ENCODE measurements at places on chromosomes 4 and X.

DNA sequence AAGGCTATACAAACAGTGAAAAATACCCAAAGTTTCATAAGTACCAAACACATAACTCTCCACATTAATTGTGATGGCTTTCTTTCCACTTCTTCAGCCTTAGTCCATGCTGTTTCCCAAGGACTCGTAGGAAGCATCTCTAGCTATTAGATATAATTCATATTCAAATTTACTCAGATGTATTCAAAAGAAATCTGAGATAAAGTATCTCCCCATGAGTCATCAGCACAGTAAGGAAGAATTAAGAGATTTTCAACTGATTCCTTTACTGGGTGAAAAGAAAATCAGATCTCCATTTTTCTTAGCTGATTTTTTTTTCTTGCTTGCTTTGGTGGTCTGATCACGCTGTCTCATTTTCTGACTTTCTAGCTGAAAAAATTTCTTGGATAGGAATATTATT is 71.7 kb downstream of the MID1 start:
- DNase-seq, result no peak

DNA sequence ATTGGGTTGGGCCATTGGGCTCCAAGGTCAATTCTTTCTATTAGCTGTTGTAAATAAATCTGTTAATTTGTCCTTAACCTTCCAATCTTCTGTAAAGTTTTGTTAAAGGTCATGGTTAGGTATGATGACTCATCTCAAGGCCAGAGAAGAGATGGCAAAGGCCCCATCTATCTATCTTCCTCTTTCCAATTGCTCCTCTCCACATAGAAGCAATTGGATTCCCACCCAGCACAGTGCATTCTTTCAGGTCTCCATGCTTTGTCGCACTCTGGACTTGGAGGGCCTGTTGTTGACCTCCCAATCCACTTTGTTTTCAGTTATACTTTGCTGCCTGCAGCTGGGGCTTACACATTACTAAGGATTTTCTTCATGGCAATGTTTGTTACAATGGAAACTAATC is 118.5 kb downstream of the MFAP3L start:
- no peak for DNase-seq

- DNase-seq, result no peak
Measured at GRCh38 chrX:1012678-1013300, 199.7 kb downstream of the CRLF2 start.

DNA sequence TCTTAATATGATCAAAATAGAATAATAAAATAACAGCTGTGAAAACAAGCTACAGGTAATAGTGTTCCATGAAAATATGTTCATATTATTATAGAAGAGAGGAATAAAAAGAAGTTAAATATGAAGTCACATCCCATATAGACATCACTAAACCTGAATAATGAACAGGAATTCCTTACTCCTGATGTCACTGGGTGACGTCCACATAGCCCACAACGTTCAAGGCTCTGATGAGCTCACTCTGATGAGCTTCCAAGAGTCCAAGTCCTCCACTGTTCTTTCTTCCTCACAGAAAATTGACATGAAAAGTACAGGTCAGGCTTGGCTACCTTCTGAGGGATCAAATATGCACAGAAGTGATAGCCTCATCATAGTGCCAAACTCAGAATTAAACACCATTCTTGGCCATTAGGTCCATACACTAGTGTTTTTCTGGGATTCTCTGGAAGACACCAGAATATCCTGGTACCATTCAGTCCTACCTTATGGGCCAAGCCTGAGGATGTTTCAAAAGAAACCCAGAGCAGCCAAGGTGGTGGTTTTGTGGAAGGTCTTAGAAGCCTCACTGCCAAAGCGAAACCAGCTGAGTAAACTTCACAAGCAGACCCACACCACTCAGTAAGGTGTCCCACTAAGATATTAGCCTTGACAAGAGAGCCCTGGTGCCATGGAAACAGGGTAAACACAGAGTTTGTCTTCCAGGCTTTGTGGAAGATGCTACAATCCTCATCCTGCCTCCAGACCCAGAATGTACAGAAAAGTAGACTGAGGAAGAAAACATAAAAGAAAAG is 138.4 kb upstream of the HHIP start:
- no peak for DNase-seq

DNA sequence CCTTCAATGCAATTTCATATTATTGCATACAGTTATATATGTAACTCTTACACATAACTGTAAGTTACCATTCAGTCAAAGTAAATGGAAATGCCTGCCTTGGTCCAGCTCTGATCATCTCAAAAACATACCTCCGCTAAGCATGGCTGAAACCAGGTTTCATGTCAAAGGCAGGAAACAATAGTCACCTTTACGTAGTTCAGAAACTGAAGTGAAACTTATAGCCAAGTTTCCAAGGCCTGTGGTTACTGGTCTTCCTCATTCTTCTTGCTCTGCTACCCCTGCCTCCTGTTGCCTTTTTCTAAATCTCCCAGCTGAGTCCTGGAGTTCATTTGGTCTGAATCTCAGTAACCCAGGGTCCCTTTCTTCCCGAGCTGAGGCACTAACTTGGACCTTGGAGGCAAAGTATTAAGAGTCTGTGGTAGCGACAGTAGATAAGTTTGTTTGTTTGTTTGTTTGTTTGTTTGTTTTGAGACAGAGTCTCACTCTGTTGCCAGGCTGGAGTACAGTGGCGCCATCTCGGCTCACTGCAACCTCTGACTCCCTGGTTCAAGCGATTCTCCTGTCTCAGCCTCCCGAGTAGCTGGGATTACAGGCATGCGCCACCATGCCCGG is 30.8 kb downstream of the DAPP1 start:
- no peak for DNase-seq

DNA sequence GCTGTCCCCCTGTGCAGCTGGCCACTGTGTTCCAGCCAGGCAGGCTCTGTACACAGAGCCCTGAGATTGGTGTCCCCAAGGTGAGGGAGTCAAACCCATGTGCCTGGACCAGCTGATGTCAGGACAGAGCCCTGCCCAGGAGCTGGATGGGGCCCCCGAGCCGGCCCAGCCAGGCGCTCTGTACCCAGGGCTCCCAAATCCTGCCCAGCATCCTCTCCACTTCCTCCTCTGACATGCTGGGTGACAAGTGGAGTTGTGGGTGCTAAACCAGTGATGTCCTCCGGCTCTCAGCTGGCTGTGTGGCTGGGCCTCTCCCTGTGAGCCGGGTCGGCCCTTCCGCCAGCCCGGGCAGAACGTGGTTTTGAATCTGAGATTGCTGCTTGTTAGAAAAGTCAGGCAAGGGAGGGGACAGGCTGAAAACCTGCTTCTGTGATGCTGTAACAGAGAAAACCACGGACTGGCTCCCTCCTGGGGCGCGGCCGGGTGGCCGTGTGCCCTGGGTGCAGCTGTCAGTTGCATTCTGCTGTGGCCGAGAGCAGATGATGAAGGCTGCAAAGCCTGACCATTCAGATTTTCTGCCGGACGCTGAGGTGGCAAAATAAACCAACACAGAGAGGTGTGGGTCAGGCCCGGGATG is 7.9 kb upstream of the CPLX1 start:
- no peak for DNase-seq

- DNase-seq, result no peak
Measured at GRCh38 chr4:184648313-184649025, 778 bp downstream of the CASP3 start.

GRCh38 chrX:46796574-46797191 is 37.8 kb upstream of the SLC9A7 start:
- peak; percentile 20 for DNase-seq

- DNase-seq, result no peak
Measured at GRCh38 chr4:825971-826330, at the start of gene CPLX1. TSS of gene CPLX1 (minus strand) at chr4:826129. CDS start at chr4:824522, 1,607 bp downstream.

DNA sequence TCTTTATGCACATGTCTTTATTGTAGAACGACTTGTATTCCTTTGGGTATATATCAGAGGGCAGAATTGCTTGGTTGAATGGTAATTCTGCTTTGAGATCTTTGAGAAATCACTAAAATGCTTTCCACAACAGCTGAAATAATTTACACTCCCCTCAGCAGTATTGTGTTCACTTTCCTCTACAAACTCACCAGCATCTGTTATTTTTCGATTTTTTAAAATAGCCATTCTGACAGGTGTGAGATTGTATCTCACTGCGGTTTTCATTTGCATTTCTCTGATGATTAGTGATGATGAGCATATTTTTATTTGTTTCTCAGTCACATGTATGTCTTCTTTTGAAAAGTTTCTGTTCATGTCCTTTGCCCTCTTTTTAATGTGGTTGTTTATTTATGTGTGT is 459.8 kb downstream of the PABPC4L start:
- DNase-seq, result no peak

GRCh38 chrX:308821-309520 is 9.6 kb downstream of the GTPBP6 start:
- DNase-seq, result no peak

- DNase-seq, result no peak
Measured at GRCh38 chrX:20374900-20375438, 108.3 kb upstream of the RPS6KA3 start.

GRCh38 chr4:150541681-150542080 is 40.3 kb upstream of the MAB21L2 start:
- no peak for DNase-seq

GRCh38 chr4:119939071-119939995 is 127.3 kb downstream of the MAD2L1 start:
- no peak for DNase-seq

DNA sequence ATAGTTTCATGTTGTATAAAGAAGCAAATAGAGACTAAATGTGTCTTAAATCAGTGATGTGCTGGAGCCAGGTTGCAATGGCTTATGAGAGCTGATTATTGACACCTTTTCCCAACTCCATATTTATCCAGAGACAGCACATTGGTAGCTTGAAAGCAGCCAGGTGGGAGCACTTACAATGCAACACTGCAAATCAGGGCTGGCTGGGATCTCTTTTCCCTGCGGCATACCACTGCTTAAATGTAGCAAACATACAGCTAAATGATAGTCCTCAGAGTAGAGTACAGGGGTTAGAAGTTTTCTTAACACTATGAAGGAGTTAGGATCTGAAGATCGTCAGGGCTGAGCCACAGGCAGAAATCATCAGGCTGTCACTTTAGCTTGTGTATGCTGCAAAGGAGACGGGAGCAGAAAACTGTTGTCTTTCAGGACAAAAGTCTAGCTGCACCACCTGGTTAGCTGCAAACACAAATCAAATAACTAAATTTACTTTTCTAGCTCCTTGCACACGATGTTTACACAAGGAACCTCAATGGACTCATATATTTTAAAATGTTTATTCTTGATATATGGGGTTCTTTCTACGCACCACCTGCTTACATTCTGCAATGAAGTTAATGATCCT is 527.3 kb downstream of the TLL1 start:
- no peak for DNase-seq

DNA sequence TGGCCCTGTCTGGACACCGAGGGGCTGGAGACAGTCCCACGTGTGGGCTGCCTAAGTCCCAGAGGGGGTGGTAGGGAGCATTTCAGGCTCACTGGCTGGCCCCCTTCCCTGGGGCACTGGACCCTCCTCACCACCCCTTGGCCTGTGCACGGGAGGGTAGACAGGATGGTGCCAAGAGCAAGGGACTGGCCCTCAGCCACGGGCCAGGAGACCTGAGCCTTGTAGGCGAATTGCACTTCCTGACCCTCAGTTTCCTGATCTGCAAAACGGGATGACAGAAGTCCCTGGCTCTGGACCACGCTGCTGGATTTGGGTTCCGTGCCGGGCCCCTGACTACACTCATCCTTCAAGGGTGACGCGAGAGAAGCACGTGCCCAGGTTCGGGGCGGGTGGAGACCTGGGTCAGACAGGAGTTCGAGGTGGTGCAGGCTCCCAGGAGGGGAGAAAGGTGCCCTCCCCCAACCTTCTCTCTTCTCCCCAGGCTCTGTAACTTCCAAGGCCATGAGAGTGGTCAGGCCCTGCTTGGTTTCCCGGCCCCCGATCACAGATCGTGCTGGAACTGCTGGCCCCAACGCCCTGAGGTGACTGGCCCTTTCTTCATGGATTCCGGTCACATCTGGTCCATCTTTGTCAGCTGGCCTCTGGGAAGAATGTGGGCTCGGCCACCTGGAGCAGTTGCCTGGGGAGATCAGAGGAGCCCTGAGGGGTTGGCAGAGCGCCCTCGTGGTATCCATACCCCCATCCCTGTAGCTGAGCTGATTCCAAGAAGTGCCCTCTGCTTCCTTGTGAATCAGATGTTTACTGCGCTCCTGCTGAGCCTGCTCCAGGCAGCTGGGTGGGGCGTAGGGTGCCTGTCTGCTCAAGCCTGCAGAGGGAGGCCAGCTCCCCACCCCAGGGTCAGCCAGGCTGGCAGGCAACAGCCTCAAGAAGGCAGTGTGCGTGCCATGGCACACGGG is 3.3 kb downstream of the SH3BP2 start:
- no peak for DNase-seq

DNA sequence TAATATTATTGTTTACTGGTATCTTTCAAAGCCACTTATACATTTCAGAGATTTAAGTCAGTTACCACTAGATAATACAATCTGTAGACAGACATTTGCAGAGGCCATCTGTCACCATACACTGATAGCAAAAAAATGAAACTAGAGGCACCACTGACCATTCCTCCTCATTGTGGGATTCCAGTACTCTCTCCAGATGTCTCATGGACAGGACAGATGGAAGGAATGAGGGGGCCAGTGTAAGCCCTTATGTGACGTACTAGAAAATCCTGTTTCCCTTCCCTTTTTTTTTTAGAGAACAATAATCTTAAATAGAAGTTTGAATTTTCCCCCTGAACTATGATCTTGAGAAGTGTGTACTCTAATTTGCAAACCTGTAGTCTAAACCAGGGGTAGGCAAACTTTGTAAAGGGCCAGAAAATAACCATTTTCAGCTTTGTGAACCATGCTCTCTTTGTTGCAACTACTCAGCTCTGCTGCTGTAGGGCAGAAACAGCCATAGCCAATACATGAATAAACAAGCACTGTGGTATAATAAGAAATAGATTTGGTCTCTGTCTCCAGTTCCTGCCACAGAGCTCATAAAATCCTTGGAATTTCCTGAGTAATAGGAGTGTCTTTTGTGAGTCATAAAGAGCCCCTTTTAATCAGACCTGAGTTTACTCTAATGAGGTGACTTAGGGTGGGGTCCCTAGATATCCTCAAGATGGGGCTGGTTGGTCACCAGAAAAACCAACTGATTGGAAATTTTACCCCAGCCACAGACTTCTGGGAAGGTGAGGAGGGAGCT is 90.4 kb downstream of the MOSPD2 start:
- DNase-seq, result no peak

- no peak for DNase-seq
Measured at GRCh38 chr4:60396341-60397049, 803.6 kb upstream of the ADGRL3 start.

DNA sequence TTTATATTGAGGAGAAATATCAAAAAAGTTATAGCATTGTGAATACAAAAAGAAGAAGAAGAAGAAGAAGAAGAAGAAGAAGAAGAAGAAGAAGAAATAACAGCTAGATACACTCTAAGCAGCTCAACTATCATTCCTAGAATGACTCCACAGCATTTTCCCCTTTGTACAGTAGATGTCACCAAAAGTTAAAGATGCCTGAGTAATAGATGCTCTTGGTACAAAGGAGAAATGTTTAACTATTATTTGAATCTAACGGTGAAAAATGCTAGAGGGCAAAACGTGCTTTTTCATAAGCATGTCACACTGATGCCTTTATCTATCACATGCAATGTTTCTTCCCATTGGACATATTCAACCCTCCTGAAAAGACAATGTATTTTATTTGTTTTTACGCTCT is 178.4 kb upstream of the GPRIN3 start:
- no peak for DNase-seq

All from GM18507 (cell line).